ENCODE measurements at places on chromosomes 6 and 20.

GRCh38 chr6:1296542-1296941 lies 15.4 kb upstream of the FOXQ1 start:
- DNase-seq: no peak

- no peak for DNase-seq
These were observed 3.1 kb downstream of the TRMT6 start for GRCh38 chr20:5947276-5947675.

DNA sequence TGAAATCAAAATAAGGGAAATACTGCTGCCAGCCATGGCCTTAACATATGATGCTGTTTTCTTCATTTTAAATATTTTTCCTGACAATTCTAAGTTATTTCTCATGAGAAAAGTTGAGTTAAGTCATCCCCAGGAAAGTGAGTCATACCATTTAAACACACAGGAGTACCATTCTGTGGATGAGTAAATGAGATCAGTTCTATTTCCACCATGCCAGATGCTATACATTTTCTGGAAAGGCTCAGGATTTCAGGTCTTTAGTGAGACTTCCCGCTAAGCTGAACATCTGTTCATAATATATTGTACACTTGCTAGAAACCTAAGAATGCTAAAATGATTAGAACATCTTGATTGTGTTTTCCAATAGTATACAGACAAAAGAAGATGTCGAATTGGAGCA lies 256.2 kb upstream of the MANEA start:
- no peak for DNase-seq

DNA sequence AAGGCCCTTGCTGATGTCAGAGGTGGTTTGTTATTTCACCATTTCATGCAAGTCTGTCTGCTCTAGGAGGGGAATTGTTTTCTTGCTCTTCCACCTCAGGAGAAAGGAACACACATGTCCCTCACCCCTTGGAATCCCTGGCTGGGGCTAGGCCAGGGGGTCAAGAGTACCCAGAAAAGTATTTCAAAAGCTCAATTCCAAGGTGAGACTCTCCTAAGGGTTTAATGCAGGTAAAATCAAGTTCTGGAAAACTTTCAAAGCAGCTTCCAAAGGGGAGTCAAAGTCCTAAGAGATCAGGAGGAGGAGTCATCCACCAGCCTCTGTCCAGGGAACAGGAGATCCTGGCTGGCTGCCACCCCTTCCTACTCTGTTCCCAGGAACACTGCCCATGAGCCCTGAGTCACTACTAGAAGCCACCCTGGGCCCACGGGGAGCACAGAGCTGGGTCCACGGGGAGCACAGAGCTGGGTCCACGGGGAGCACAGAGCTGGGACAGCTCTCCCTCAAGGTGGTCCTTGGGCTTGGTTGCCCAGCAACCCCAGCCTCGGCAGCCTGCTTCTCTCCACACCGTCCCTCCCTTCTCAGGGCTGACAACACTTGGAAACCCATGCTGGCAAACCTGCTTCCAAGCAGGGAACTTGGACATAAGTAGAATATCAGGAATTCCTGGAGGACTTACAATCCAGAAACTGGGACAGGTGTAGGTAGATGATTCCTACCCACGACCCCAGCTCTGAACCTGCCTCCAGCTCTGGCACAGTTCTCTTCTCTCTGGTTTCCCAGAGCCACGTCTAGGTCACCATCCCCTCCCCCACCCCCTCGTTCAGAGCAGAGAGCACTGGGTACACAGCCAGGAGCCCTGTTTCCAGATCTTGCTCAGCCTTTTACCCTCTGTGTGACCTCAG lies 35.3 kb upstream of the CDKN1A start:
- DNase-seq: peak; percentile 90

DNA sequence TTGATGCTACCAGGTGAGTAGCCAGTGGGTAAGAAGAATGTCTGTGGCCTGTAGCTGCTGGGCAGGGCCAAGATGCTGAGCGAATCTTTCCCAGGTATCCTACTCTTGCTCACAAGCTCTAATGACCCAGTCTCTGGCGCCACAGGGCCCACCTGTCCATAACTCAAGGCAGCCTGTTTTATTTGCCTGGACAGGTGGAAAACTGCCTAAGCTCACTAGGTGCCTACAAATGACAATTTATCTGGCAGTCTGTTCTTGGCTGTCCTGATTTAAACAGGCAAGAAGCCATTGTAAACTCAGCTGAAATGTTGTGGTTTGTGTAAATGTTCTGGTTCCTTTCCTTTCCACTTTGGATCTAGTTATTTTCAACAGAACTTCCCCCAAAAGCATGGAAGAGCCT lies 113.3 kb downstream of the TCP11 start:
- no peak for DNase-seq

All from H54 (cell line).